CD4-positive, alpha-beta T cell (primary cell): ENCODE measurements at places on chromosomes 3 and 15.

- no peak for DNase-seq
Measured at GRCh38 chr3:81485444-81485865, 276.0 kb downstream of the GBE1 start.

DNA sequence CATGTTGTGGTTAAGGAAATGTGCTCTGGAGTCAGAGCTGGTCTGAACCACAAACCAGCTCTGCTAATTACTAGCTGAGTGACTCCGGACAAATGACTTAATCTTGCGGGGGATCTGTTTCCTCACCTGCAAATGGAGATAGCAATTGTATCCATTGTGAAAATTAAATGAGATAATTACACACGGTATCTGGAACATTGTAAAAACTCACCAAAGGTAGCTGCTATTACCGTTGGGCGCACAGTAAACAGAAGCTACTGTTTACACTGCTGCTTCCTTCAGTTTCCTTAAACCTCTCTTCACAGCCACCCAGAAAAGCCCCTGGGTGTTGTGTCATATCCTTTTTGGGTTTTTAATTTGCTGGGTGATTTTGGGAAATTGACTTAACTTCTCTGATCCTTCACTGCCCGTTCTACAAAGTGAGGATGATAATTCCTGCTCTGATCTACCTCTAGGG is 107.8 kb downstream of the MEGF11 start:
- DNase-seq, result no peak

GRCh38 chr15:88897456-88898194 is 2.3 kb upstream of the HAPLN3 start:
- peak; percentile 90 for DNase-seq

GRCh38 chr15:93241696-93242585 is 152.9 kb upstream of the RGMA start:
- DNase-seq, result no peak
